Activated CD8-positive, alpha-beta T cell treated with anti-CD3 and anti-CD28 coated beads, Interleukin-2, amount 10 ng/mL, durations not matched to agents 7 days and 5 days (primary cell): ENCODE measurements at places on chromosomes 6 and 20. TPM values are rescaled to one million over a fixed set of nuclear protein-coding genes. Genes with fewer than 3 reads are reported as not detected.
A peak's percentile ranks its signal among the peaks of the same experiment; 100 is the strongest.

Gene TRAPPC3L
- not detected for total RNA-seq

Gene CD109
- total RNA-seq: 4.4 TPM

Gene DNAH8
- not detected for total RNA-seq

Gene PLCB4
- total RNA-seq: not detected

GRCh38 chr6:1641343-1641885 is 31.7 kb downstream of the FOXC1 start:
- H3K4me1 ChIP-seq: no peaks in the 10 kb centered on the region
- DNase-seq: no peak
- no peaks in the 10 kb centered on the region for H3K27me3 ChIP-seq
- no peak overlapping the region for H3K27ac ChIP-seq
- no peak overlapping the region for H3K4me3 ChIP-seq
- no peaks in the 10 kb centered on the region for H3K36me3 ChIP-seq

DNA sequence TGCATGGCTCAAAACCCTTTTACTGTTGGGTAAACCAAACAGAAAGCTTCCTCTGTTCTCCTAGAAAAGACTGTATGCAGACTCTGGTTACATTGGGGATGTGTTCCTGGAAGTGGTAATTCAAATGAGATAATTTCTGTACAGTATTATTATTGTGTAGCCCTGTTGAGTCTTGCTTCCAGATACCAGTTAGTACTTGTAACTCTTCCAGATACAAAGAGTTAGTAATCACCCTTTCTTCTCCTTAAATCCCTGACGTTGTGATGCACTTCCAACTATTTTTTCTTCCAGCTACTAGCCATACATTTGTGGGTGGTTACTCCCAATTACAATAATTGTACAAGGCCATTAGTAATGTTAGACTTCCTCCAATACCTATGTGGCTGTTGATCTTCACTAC is 42.3 kb upstream of the GRIK2 start:
- H3K36me3 ChIP-seq: no peaks in the 10 kb centered on the region
- no peak overlapping the region for H3K4me3 ChIP-seq
- H3K27me3 ChIP-seq: no peaks in the 10 kb centered on the region
- H3K4me1 ChIP-seq: no peaks in the 10 kb centered on the region
- H3K27ac ChIP-seq: no peak overlapping the region
- DNase-seq: no peak

DNA sequence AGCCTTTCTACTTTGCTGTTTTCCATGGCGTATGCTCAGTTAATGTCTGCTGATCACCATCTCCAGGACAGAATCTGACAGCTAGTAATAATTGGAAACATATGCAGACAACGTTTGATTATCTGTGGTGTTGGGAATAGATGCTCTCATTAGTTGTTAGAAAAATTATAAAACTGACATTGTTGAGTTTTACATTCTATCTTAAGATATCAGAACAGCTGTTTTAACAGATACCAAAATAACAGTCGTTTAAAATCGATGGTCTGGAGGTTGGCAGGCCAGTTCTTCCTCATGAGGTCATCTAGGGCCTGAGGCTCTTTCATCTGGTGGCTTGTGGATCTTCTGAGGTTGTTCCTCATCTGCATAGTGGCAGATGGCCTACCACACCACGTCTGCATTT is 137.6 kb downstream of the AIG1 start:
- H3K27me3 ChIP-seq: no peaks in the 10 kb centered on the region
- H3K36me3 ChIP-seq: peaks cover 3% of the 10 kb centered on the region
- H3K27ac ChIP-seq: no peak overlapping the region
- no peaks in the 10 kb centered on the region for H3K4me1 ChIP-seq

DNA sequence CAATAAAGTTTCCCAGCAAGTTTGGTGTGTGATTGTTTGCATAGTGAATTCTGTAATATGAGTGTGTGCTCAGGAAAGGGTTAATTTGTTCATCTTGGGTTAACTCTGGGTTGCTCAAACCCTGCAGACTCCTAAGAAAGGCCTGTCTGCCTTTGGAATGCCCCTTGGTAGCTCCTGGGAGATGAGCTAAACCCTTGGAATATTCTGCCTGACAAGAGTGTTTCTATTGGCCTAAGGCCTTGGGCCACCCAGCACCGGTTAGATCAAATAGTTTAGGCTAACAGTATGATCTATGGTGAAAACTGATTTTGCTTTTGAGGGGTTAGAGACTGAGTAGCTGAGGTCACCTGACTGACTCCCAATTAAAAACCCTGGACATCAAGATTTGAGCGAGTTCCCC is 248.3 kb downstream of the GRM1 start:
- H3K36me3 ChIP-seq: no peaks in the 10 kb centered on the region
- H3K27ac ChIP-seq: no peak overlapping the region
- no peak for DNase-seq
- no peaks in the 10 kb centered on the region for H3K4me1 ChIP-seq

GRCh38 chr6:148677594-148678476 is 69.0 kb upstream of the UST start:
- H3K27ac ChIP-seq: no peak overlapping the region
- H3K4me3 ChIP-seq: no peak overlapping the region
- no peaks in the 10 kb centered on the region for H3K4me1 ChIP-seq
- DNase-seq: no peak
- H3K36me3 ChIP-seq: no peaks in the 10 kb centered on the region

GRCh38 chr6:14031516-14031915 is 86.1 kb upstream of the CD83 start:
- no peaks in the 10 kb centered on the region for H3K4me1 ChIP-seq
- no peak overlapping the region for H3K27ac ChIP-seq

GRCh38 chr6:42774201-42774600 is 7.7 kb upstream of the BICRAL start:
- H3K36me3 ChIP-seq: peaks cover 16% of the 10 kb centered on the region
- DNase-seq: peak; percentile 48
- peak overlapping the region; percentile 93 for H3K27ac ChIP-seq
- peaks cover 68% of the 10 kb centered on the region for H3K4me1 ChIP-seq

DNA sequence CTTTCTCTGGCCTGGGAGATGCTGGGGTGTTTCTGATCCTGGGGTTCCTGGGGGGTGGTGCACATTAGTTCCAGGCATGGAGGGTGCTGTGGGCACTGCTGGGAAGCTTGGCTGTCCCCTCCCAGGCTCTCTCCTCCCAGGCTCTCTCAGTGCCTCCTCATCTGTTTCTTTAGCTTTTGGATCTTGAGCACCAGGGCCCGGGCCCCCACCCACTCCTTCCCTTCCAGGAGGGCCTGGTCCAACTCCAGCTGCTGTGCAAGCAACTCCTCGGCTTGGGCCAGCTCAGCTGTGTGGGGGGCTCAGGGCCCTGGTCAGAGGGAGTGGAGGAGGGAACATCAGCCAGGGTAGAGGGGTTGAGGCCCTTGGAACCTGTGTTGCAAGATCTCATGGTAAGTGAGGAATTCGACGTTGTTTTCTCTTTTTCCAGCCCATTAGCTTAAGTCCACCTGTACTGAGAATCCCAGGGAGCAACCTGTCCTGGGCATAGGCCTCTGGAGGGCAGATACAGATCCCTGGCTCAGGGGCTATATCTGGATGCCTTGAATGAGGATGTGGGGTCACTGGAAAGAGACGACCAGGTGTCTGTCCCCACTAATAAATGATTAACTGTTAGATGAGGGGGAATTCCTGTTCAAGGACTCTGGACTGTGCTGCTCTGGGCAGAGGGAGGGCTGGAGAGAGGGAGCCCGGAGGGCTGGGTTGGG is 34.5 kb upstream of the HLA-A start:
- H3K27me3 ChIP-seq: peaks cover 38% of the 10 kb centered on the region
- H3K27ac ChIP-seq: no peak overlapping the region
- H3K4me1 ChIP-seq: no peaks in the 10 kb centered on the region

- H3K27ac ChIP-seq: no peak overlapping the region
- DNase-seq: no peak
- peaks cover 10% of the 10 kb centered on the region for H3K27me3 ChIP-seq
- H3K4me3 ChIP-seq: no peak overlapping the region
Measured at GRCh38 chr6:90720404-90720803, 133.5 kb upstream of the MAP3K7 start.

DNA sequence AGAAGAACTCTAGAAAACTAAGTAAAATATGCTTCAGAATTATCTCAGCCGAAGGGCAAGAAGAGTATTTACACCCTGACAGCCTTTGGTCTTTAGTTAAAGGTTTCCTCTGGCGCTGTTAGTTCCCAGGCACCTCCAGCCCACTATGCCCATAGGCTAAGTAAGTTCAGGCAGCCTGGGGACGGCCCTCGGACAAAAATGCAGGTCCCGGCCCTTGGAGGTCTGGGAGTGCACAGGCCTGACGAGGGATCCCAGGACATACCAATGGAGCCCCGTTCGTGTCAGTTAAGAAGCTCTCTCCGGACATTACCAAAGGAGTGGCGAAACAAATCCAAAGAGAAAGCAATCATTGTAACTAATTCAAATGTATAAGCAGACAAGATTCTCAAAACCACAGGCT is 311.8 kb downstream of the CD83 start:
- H3K36me3 ChIP-seq: no peaks in the 10 kb centered on the region
- H3K27ac ChIP-seq: no peak overlapping the region
- no peak for DNase-seq
- peaks cover 5% of the 10 kb centered on the region for H3K27me3 ChIP-seq
- no peak overlapping the region for H3K4me3 ChIP-seq

- no peak overlapping the region for H3K4me3 ChIP-seq
- no peak overlapping the region for H3K27ac ChIP-seq
- H3K27me3 ChIP-seq: no peaks in the 10 kb centered on the region
- peaks cover 79% of the 10 kb centered on the region for H3K4me1 ChIP-seq
- peaks cover 1% of the 10 kb centered on the region for H3K36me3 ChIP-seq
Measured at GRCh38 chr20:32964575-32964974, 39.7 kb downstream of the SUN5 start.

DNA sequence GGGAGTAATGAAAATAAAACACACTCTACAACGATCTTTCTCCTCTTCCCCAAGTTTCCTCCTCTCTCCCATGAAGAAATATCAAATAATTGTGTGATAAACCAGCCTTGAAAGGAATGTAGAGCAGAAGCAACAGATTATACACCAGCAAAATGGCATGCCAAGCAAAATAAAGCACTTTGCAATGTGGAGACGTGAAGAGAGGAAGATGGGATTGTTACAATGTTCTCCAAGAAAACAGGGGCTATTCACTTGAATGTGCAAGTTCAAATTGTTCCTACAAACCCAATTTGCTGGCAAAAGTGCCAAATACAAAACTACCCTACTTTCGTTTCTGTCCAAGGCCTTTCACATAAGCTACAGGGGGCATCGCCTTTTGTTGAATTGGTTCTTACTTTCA is 185.1 kb downstream of the PDE7B start:
- H3K4me3 ChIP-seq: no peak overlapping the region
- no peak for DNase-seq
- H3K36me3 ChIP-seq: no peaks in the 10 kb centered on the region
- peaks cover 3% of the 10 kb centered on the region for H3K27me3 ChIP-seq
- H3K4me1 ChIP-seq: peaks cover 11% of the 10 kb centered on the region
- no peak overlapping the region for H3K27ac ChIP-seq

DNA sequence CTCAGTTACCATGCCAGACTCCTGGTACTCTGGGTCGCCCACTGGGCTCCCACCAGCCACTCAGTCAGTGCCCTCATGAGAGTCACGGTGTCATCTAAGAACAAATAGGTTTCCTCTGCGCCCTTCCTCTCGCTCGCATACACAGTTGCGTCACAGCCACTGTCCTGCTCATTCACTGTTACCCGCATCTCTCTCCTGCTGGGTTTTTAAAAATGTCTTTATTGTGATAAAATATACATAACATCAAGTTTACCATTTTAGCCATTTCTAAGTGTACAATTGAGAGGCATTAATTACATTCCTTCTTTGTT is 4.0 kb downstream of the TEAD3 start:
- H3K4me3 ChIP-seq: no peak overlapping the region
- DNase-seq: no peak
- peaks cover 16% of the 10 kb centered on the region for H3K4me1 ChIP-seq
- H3K27me3 ChIP-seq: peaks cover 7% of the 10 kb centered on the region
- H3K36me3 ChIP-seq: no peaks in the 10 kb centered on the region

- H3K36me3 ChIP-seq: no peaks in the 10 kb centered on the region
- no peak overlapping the region for H3K27ac ChIP-seq
- no peak overlapping the region for H3K4me3 ChIP-seq
- DNase-seq: no peak
- peaks cover 68% of the 10 kb centered on the region for H3K4me1 ChIP-seq
- H3K27me3 ChIP-seq: no peaks in the 10 kb centered on the region
Measured at GRCh38 chr20:45358282-45359068, 4.5 kb upstream of the SYS1 start.

DNA sequence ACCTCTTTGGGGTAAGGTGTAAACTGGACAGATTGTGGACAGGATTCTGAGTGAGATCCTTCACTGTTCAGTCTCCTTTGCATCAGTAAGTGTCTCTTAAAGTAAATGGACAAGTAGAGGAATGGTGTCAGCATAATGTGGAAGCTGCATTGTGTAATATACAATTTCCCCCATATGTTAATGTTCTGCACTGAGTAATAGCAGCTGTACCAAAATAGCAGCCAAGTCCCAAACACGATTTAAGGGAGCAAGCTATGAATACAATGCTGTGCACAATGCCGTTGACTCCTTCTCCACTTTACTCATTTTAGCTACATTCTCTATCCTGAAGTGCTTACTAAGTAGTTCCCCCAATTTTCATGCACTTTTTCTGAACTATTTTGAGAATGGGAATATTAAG is 21.1 kb upstream of the TRIM26 start:
- no peak overlapping the region for H3K4me3 ChIP-seq
- H3K27me3 ChIP-seq: peaks cover 40% of the 10 kb centered on the region
- H3K27ac ChIP-seq: no peak overlapping the region
- no peaks in the 10 kb centered on the region for H3K4me1 ChIP-seq

GRCh38 chr6:45686841-45687569 is 309.3 kb upstream of the SUPT3H start:
- no peaks in the 10 kb centered on the region for H3K36me3 ChIP-seq
- H3K27ac ChIP-seq: no peak overlapping the region
- H3K4me1 ChIP-seq: peaks cover under 1% of the 10 kb centered on the region

GRCh38 chr20:1894951-1895673 is at the start of gene SIRPA:
SIRPA (plus strand) TSS chr20:1895407; CDS start chr20:1895448, 41 bp downstream.
- no peaks in the 10 kb centered on the region for H3K4me1 ChIP-seq
- peaks cover 59% of the 10 kb centered on the region for H3K27me3 ChIP-seq
- DNase-seq: no peak

DNA sequence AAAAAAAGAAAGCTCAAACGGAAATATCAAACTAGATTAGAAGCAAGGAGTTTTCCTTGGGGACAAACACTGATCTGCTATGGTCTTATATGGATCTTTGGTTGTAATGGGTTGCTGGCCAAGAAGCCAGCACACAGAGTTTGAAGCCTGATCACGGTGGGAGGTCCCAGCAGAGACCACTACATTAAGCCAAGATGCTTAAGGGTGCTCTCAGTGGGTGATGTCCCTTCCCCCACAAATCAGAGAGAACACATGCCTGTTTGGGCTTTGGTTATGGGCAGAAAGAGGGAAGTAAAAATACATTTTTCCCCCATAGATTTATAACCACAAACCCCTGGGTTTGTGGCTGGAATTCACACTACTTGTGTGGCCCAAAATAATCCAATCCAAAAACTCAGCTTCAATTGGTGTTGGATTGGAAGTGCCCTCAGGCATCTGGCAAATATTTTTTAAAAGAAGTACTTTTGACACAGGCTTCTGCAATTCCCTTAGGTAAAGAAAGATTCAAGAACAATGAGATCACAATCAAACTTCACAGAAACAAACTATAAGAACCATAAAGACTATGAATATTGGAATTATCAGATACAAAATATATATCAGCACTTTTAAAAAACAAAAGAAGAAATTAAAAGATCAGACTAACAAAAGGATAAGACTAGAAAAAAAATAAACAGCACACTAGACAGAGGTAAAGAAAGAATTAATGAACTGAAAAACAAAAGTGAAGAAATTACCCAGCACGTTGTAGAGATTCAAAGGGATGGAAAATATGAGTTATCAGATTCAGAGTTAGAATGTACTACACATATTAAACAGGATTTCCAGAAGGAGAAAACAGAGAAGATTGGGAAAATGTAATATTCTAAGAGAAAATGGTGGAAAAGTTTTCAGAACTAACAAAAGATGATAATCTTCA is 44.7 kb downstream of the ESF1 start:
- DNase-seq: no peak
- H3K4me1 ChIP-seq: peaks cover 3% of the 10 kb centered on the region
- H3K27ac ChIP-seq: no peak overlapping the region
- no peaks in the 10 kb centered on the region for H3K27me3 ChIP-seq
- H3K36me3 ChIP-seq: peaks cover 35% of the 10 kb centered on the region
- H3K4me3 ChIP-seq: no peak overlapping the region
